ENCODE measurements at places on chromosomes 4 and X.

GRCh38 chrX:104309169-104309568, 54.4 kb upstream of the ESX1 start:
- DNase-seq, result no peak

- no peak for DNase-seq
Measured at GRCh38 chr4:151484396-151485102, 75.6 kb downstream of the FHIP1A start.

DNA sequence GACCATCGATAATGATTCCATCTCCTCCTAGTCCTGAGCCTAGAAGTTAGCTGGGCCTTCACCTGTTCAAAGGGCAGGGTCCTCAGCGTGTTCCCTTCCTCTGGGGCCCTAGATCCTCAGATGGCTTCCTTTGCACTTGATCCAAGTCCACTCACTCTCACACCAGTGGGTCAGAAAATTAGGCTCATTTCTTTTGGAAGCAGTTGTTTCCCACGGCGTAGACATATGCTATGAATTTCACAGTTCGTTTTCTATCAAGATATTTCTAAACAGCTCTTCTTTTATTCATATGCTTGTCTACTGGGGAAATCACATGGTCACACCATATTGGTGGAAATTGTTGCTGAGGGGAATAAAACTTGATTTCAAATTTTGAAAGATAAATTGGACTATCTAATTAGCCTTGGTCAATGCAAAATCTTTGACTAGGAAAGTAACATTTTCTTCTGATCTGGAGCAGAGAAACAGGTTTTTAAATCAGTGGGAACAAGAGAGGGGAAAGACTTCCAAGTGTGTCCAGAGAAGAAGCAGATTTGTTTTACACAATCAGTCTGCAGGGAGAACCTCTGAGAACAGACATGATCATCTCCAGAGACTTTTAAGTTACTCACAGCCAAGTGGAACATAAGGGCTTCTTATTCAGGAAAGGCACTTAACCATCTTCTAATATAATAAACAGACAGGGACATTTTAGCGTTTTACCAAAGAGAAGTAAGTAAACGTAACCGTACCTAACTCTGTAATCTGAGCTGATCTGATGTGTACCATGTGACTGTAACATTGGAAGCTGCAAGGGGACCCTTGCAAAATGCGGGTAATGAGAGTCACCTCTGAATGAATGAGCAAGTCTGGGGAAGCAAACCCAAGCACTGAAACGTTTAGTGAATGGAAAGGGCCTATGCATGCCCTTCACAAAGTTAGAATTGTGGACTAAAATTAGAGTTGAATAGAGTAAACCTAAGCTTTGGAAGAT, 455.7 kb upstream of the FAT1 start:
- DNase-seq, result no peak

DNA sequence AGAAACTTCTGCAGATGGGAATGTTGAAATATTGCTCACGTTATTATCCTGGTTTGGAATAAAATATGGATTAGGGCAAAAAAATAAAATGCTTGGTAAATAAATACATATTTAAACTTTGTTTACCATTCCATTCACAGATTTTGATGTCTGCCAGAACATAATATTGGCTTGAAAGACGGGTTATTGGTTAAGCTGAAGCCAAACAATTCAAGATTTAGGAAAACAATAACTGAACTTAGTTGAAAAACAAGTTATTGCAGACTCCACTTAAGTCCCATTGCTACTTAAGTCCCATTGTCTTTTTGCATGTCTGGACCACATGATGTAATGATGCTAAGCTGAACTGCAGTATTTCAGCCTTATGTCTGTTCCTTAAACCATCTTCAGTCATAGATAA, 722.5 kb downstream of the FAT4 start:
- no peak for DNase-seq

DNA sequence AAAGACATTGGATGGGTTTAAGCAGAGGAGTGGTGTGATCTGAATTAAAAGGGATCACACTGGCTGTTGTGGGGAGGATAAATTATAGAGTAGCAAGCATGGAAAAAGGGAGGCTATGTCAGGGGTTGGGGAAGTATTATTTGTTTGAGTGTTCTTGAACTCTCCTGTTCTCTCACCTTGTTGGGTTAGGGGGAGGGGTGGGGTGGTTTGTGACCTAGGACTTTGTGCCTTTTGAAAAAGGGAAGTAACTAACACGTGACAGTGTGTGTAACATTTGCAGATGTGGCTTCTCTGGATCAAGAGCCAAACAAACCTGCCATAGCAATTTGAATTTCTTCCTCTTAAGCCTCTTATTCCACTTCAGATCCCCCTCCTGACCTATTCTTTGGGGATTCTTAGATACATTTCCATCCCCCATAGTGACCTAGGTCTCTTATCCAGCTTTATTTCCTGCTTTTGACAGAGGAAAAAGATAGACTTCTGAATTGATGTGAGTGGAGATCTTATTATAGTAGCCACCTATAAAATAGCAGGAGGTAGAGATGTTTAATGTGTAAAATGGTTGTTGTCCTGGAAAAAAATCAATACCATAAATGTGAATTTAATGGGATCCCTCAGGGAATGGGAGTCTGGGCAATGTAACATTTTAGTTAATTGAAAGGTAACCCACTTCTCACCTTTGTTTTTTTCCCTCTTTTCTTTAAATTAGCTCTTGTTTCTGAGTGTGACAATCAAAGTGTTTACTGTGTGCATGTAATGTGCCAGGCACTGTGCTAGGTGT, 120.4 kb downstream of the CT47B1 start:
- DNase-seq, result no peak

DNA sequence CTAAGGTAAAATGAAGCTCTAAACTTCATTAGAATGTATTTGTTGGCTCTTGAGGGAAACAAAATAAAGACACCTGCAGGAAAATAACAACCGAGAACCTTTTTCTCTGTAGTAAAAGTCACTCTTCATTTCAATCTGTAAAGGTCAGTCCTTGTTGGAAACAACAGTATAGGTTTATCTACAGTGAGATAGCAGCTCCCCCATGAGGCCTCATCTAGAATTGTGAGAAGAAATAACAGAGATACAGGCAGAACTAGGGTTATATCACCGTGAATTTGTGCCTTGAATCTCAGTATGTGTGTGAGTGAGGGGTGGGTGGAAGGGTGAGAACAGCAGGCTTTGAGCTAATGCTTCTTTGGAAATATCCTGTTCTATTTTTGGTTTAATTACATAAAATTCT, 107.8 kb upstream of the FMR1 start:
- peak; percentile 50 for DNase-seq

GRCh38 chr4:189792924-189793618, 147.6 kb upstream of the FRG1 start:
- peak; percentile 19 for DNase-seq
